Cardiac fibroblast (primary cell): ENCODE measurements at places on chromosomes 2 and 18.

- DNase-seq = no peak
These were observed at the start of gene PPM1B for GRCh38 chr2:44168681-44169154. PPM1B (plus strand) TSS chr2:44168875; CDS start chr2:44201200, 32,325 bp downstream.

GRCh38 chr2:58572731-58573130 is 331.6 kb upstream of the FANCL start:
- no peak for DNase-seq

- DNase-seq = no peak
These were observed 10.5 kb upstream of the KLF7 start for GRCh38 chr2:207176247-207176646.

DNA sequence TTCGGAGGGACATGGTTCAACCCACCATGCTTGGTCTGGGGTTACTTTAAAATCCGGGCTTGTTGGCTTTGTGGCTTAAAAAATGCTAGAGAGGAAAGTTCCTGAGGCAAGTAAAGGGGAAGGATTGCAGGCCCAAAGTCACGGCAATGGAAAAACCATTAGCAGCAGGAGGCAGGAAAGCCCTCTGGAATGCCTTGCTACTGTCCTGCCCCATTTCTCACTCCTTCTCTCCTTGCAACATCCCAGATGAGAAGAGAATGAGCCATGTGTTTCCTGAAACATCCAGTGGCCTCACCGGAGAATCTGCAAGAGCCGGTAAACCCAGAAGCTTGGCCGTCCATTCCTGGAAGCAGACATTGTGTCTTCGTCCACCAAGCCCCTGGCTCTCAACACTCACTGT is 97.4 kb upstream of the LCLAT1 start:
- DNase-seq = no peak

DNA sequence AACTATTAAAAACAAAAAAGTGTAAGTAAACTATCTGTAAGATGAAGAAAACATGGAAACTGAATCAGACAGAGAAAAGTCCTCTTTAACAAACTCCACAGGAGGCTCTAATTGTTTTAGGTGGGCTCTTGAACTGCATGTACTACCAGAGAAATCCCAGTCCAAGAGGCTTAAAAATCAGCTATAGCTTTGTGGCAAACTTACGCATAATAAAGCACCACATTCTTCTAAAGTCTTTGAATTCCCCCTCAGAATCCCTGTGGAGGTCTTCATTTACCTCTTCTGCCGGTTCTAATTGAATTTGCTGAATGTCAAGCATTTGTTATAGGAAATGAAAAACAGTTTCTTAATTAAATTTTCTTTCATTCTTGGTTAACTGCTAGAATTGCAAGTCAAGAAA is 40.8 kb downstream of the CHN1 start:
- no peak for DNase-seq

DNA sequence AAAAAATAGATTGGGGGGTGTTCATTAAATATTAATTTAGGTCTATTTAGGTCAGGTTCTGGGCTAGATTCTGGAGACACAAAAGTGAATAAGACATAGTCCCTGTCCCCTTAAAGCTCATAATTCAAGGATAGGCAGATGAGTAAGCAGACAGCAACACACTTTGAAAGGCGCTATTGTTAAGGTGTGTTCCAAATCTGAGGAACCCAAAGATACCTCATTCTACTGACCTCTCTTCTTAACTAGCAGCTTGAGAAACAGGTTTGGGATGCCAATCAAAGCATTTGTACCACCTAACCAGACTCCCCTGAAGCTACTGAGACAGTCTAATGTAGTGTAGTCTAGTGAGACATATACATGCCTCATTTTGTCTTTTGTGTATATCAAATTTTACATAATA is 34.8 kb downstream of the SEMA4F start:
- no peak for DNase-seq

- DNase-seq = no peak
These were observed 13.5 kb upstream of the DOK6 start for GRCh38 chr18:69387186-69387585.

DNA sequence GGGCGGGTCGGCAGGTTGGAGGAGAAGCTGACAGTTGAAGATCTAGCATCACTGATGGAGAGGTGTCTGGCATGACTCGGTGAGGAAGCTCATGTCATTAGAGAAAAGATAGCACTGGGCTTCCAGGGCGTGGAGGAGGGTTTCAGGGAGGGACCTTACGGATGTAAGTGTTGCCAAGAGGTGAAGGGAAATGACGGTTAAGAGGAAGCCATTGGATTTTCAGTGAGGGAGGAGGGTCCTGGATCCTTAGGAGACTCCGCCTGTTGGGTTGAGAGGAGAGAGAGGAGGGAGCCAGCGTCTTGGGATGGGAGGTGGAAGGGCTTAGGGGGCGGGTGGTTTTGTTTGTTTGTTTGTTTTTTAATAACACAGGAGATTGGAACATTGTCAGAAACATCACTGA is 103.2 kb downstream of the WDSUB1 start:
- no peak for DNase-seq

GRCh38 chr2:170740660-170741059 is 25.5 kb downstream of the SP5 start:
- no peak for DNase-seq

DNA sequence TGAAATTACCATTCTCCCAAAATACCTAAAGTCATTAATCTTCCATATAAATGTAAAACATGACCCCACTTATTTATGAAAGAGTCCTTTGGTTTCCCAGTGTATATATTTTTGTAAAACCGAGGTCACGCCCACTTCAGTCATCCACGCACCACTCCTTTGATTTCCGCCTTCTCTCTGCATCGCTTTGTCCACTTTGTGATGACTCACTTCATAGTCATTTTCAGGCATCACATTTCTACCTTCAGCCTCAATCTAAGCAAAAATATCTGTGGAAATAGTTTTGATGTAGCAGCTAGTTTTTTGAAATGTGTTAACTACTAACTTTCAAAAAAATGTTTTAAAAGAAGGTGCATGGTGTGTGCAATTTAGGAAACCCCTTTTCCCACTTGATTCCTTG is 793.5 kb upstream of the SOX11 start:
- DNase-seq = no peak

DNA sequence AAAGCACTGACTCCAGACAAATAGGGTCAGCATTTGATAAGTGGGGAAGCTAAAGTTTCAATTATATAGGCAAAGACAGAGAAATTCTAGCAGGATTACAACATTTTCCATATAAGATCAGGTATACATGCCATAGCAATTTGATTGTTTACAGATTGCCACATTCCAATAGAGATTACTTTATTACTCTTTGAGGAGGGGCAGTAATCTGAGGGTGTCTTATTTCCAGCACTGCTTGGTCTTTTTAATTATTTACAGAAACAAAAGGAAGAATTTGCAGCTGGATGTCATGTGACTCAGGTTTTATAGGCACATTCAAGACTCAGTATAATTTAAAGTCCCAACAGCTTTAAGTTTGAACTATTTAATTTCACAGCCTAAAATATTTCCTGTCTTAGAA is 42.5 kb upstream of the GPR39 start:
- no peak for DNase-seq

GRCh38 chr2:7627583-7627982 is 710.4 kb downstream of the RNF144A start:
- no peak for DNase-seq

DNA sequence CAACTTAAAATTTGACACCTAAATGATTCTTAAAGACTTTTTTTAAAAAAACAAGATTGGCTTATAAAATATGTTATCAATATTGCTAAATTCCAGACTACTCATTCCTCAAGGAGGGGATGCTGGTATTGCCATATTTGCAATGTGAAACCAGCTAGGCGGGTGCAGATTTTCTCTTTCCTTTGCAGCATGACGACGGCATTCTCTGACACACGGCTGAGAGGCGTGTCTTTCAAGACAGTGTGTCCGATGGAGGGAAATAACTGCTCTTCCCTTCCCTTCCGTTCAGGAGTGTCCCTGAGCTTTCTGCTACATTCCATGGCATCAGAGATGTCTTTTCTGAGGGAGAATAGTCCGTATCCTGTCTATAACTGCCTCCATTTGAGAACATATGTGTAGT is 38.2 kb upstream of the CNGA3 start:
- no peak for DNase-seq

DNA sequence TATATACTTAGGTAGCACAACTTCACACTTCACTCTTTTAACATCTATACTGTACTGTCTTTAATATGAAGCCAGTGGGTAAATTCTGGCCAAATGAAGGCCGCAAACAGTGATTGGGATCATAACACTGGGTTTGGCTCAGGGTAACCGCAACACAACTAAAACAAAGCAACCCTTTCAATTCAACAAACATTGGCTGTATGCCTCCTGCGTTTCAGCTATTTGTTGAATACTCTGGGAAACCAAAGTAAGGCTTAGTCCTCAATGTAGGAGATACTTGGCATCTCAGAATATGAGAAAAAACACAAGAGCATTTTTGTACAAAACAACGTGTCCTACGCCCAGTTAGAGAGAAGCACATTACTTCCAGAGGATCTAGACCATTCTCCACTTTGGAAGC is 693.3 kb upstream of the KLHL29 start:
- no peak for DNase-seq

DNA sequence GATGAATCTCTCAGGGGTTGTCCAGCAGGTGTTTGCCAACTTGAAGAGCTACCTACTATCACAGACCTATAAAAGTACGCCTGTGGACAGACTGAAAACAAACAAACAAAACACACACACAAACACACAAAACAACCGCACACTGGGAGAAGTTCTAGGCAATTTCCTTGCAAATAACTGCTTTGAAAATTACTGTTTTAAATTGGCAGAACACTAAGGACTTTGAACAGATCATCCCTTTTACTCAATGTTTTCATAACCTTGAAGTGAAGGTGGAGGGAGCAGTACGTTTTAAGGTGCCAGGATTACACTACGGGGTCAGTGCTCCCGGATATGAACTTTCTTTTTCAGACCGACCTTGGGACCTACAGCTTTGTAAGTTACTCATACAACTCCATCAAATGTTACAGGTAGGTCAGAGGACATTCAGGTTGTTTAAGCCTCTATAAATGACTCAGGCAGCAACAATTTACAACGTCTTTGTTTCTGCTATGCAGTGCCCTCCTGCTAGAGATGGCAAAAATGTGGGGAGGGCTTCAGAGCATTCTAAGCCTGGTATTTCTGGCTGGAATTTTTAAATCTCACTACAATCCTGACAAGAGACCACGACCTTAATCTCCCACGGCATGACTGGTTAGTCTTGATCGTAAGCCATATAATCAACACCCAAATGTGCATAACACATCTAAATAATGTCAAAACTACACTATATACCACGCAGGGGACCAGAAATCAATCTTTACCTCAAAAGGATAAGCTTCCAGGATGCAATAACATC is 1.4 kb upstream of the SLC20A1 start:
- no peak for DNase-seq

GRCh38 chr2:70753031-70753430 is 15.0 kb downstream of the ADD2 start:
- no peak for DNase-seq

DNA sequence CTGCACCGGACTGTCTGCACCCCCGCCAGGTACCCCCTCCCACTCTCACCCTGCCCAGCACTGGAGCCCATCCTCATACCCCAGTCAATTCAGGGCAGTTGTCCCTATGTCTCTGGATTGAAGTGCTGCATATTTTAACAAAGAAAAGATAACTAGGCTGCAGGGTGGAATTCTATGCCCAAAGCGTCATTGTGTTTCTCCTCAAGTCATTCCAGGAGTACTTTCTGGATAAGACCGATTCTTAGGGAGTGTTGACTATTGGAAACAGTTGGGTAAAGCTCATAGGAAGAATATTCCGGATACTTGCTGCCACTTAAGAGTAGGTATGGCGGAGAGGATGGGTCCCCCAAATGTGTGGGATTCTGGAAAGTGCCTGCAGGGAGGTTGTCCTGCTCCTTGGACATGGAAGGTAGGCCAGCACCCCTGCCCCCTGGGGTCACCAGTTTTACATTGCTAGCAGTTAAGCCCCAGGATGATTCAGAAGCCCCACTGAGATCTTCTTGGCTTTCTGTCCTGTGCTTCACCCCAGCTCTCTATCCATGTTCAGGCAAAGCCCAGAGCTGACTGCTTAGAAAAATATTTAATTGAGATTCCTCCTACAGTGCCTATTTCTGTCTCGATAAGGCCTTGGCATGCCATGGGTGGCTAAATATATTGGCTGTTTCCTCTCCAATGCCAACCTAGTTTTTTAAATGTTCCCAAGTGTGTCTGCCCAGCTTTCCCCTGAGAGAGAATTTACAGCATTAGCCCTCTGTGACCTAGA is 48.2 kb downstream of the RPL37A start:
- DNase-seq = peak; percentile 50

- no peak for DNase-seq
These were observed 47.1 kb downstream of the ITGAV start for GRCh38 chr2:186636800-186637496.

DNA sequence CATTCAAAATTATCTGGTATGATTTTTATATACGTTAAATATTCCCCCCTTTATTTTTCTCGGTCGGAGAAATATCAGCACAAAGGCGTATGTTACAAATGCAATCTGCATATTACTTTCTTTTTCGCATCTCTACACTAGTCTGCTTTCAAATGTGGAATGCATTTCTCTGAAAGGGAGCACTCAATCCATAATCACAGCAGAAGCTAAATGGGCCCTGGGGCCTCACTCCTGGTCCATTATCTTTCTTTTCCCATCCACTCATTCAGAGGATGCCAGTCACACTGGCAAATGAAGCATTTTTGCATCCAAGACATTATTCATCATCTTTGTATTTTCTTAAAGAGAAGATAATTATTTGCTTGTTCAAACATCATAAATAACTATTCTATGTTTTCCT is 295.2 kb upstream of the LRP1B start:
- no peak for DNase-seq

- DNase-seq = no peak
These were observed 161.2 kb downstream of the PTPRM start for GRCh38 chr18:7728297-7728696.

DNA sequence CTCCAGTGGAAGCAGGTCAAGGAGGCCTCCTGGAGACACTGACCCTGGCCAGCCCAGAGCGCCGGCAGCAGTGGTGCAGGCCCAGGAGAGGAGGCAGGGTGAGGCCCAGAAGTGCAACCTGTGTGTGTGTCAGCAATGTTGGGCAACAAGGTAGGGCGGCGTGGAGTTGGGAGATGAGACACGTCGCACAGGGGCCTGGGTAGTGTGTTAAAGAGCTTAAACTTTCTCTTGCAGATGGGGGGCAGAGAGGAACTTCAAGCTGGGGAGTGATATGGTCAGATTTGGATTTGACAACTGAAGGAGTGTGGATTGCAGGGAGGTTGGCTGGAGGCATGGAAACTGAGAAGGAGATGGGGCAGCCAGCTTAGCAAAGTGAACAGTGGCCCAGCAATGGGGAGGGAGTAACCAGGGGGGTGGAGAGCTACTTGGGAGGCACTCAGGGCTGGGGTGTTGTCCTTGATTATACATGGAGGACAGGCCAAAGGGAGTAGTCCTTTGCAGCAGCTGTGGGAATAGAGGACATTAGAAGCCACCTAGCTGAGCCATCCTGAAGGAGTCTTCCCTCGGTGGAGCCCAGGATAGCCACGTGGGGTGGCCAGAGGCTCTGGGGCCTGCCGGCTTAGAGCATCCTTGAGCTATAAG is 278.6 kb upstream of the HS6ST1 start:
- DNase-seq = no peak
